ENCODE measurements at places on chromosomes 13 and 19.

DNA sequence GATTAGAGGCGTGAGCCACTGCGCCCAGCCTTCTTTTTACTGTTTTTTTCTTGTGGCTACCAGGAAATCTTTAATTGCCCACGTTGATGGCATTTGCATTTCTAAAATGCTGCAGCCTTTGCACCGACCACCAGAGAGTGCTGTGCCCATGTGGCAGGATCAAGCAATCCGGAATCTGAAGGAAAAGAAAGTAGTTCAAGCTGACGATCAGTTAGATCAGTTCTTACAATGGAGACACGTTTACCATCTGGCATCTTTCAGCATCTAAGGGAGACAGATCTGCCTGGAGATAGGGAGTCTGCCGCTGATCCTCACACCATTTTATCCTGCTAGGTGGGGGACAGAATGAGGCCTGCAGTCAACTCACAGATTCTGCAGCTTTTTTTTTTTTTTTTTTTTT, 19.9 kb downstream of the TINCR start:
- peak; percentile 41 for DNase-seq

GRCh38 chr13:95557013-95557412, 4.5 kb downstream of the CLDN10 start:
- no peak for DNase-seq

DNA sequence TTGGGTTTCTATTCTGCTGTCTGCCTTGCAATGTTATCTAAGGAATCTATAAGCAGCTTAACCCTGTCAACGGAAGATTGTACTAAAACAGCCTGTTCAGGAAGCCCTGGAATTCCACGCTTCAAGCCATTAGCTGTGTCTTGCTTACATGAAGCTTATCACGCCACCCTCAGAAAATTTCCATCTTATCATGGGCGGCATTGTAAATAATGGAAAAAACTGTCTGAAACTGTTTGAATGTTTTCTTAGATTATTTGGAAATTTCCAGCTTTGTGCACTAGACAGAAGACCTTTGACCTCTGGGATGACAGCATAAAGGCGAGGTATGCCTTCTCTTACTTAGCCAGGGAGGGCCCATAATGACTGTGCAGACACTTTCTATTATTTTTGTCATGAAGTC, 319.7 kb downstream of the KCNRG start:
- DNase-seq, result no peak

GRCh38 chr19:38949580-38950367, 19.0 kb downstream of the MRPS12 start:
- peak; percentile 92 for DNase-seq

DNA sequence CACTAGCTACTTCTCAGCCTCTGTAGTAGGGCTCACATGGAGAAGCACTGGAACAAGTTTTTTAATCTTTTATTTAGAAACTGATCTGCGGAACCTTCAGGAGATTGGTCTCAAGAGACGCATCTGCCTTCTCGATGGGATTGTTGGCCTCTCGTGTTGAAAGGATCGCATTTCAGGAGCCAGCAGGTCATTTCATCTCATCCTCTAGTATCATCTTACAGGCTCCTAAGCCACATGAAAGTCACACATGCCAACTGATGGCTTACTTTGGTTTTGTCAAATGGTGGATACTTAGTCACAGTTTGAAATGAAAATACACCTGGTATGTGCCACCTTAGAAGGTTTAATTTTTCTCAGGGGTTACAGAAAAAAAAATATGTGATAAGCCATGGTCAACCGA, 1703.6 kb downstream of the EFNB2 start:
- no peak for DNase-seq

DNA sequence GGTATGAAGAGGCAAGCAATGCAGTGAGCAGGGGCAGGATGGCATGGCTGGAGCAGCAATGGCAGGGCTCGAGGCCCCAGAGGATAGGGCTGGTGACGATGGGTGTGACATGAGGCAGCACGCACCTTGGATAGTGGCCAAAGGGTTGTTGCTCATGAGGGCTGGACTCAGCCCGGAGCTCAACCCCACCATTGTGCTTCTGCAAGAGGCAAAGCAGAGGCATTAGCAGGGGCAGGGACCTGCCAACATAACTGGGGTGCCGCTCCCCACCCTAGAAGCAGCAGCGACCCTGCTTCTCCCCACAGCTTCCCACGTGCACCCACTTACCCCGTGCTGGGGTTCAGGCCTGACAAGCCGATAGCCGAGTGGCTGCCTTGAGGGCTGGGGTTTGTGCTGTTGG, 15.8 kb downstream of the ZNF574 start:
- no peak for DNase-seq

- DNase-seq, result peak; percentile 44
Measured at GRCh38 chr19:51688671-51689571, 4.2 kb upstream of the SPACA6 start.

DNA sequence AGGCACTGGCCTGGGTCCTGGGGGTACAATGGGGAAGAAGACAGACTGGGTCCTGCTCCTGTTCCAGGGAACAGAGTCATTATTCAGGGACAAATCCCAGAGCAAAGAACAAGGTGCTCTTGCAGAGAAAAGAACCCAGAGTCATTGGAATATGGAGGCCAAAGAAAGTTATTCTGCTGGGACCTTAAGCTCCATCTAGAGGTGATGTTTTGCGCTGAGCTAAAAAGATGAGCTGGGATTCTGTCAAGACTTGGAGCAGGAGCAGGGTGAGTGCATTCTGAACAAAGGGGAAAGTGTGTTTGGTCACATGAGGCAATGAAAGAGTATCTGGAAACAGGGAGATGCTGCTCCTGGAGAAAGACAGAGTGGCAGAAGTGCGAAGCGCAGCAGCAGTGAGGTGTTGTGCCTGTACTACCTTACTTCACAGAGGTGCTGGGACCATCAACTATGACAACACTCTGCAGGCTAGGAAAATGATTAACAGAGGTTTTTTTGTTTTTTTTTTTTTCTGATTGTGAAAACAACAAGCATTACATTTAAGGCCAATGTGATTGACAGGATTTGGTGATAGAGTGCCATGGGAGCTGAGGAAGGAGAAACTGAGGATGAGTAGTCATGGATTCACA, 95.3 kb upstream of the TNFSF11 start:
- no peak for DNase-seq

DNA sequence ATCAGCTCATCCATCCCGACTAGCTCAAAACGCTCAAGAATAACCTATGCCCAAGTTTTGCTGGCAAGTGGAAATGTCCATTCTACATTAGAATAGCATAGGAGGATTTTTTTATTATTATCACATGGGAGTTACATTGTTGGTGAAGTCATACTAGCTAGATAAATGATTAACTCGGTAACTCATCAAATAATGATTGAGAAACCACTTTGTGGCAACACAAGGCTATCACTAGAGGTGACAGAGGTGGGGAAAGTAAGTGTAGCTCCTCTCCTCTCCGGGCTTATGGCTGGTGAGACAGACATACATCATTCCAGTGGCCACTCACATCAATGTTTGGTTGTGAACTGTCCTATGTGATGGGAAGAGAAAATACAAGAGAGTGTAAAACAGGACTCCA, 161.6 kb downstream of the ZIC5 start:
- no peak for DNase-seq

- DNase-seq, result no peak
Measured at GRCh38 chr19:29266001-29266400, 53.0 kb upstream of the UQCRFS1 start.

- no peak for DNase-seq
Measured at GRCh38 chr19:30464162-30464561, 92.0 kb downstream of the ZNF536 start.

- peak; percentile 64 for DNase-seq
Measured at GRCh38 chr19:28878862-28879566, 333.9 kb downstream of the UQCRFS1 start.

DNA sequence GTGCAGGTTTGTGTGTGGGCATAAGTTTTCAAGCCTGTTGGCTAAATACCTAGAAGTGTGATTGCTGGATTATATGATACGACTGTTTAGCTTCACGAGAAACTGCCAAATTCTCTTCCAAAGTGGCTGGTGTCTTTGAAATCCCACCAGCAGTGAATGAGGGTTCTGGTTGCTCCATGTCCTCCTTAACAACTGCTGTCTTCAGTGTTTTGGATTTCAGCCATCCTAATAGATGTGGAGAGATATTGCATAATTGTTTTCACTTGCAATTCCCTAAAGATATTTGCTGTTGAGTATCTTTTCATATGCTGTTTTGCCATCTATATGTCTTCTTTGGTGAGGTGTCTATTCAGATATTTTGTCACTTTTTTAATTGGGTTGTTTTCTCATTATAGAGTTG, 390.5 kb downstream of the ZNF536 start:
- no peak for DNase-seq

DNA sequence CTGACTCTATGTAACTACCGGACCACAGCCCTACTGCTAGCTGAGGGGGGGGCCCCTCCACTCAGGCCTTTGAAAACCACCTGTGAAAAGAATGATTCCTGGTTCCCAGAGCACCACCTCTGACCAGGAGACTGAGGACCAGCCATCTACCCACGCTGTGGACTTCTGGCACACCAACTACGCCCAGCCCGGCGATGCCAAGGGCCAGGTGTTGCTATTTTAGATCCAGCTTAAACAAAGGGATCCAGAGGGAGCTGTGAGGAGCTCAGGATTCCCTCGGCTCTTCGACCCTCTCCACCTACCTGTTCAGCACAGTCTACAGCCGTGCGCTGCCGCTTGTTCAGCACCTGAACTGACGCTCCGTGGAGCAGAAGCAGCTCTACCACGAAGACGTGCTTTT, 23.0 kb downstream of the PDCD5 start:
- DNase-seq, result no peak

GRCh38 chr13:94503851-94504250, 24.4 kb upstream of the DCT start:
- DNase-seq, result no peak

GRCh38 chr13:31946091-31946770, 85.3 kb upstream of the FRY start:
- no peak for DNase-seq

DNA sequence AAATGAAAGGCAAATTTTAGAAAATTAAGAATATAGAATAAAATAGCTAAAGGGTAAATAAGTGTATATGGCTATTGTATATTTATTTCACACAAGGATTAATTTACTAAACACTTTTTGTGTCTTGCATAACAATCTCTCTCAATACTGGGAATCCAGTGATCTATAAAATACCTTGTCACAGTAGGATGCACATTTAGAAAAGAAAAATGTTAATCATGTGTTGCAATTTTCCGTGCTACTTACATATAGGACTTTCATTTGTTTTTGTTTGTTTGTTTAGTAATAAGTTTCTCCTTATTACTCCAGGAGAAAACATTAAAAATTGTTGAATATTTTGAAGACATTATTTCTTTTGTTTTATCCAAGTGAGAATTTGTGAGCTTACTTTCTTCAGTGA, 1533.3 kb downstream of the SLITRK5 start:
- DNase-seq, result no peak

DNA sequence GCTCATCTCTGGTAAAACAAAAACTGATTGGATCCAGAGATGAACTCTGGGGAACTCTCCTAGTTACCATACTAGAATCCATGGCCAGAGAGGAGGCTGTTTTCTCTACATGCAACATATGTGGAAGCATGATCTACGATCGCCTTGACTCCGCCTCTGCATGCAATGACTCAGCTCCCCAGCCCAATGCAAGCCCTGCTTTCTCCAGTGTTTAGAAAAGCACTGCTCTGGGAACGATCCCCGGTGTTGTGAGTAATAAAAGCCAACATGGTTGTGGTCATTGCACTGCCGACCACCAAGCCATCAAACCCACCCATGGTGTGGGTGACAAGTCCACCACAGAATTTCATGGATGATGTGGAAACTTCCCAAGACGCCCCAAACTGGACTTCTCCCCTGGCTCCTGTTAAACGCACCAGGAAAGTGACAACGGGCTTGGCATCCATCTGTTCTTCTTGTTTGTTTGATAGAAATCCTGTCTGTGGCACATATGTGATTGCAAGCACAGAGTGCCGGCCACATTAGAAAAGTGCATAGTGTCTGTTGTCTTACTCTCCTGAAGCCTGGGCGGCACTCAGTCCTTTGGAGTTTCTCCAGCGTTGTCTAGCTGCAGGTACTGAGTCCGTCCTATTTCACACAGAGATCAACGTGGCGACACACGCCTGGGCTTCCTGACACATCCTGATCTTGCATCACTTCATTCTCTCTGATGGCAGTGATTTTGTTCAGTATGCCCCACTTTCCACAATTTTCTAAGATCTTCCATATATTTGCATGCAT, 36.4 kb upstream of the VSTM2B start:
- no peak for DNase-seq

GRCh38 chr13:20609145-20609544, 42.2 kb downstream of the IFT88 start:
- no peak for DNase-seq

DNA sequence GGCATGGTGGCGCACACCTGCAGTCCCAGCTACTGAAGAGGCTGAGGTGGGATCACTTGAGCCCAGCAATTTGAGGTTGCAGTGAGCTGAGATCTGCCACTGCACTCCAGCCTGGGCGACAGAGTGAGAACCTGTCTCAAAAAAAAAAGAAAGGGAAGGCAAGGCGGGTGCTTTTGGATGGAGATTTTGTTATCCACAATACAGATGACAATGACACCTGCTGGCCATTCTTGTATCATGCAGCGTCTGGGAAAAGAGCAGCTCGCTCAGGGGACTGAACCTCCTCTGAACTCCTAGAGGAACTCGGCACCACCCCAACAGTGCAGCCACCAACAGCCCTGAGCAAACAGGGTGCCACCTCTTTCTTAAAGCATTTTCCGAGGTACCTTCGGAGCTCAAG, 22.8 kb downstream of the HAUS8 start:
- DNase-seq, result peak; percentile 31

DNA sequence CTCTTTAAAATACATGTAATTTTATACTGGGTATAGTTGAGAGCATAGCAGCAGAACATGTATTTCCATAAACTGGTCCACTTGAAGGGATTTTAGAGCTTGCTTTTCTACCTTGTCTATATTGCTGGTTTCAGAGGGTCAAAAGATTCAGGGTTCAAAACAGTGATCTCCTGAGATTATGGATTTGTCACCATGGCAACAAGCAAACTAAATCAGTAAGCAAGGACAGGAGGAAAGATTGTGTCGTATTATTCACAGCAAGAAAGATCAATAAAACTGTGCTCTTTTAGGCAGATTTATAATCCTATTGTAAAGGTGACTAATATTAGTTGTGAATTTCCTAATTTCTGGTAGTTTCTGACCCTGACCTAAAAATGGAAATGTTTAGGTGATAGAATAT, 496.4 kb downstream of the LMO7 start:
- DNase-seq, result no peak

DNA sequence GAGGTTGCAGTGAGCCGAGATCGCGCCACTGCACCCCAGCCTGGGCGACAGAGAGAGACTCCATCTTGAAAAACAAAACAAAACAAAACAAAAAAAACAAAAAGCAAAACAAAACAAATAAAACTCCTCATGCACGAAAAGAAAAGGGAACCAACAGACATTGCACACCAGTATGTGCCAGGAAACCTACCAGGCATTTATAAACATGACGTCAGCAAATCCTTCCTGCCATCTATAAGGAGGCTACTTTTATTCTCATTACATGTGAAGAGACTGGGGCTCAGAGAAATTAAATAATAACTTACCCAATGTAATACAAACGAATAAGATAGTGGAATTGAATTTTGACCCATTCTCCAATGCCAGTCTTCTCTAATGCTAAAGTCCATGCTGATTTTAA, 197.2 kb downstream of the NUFIP1 start:
- no peak for DNase-seq
